Stimulated activated CD8-positive, alpha-beta memory T cell treated with anti-CD3 and anti-CD28 coated beads, Interleukin-4, amount 100 ng/mL, for 24 hours (primary cell): ENCODE measurements at places on chromosomes 5 and 9.

GRCh38 chr9:35579130-35579529 is 25.9 kb upstream of the TESK1 start:
- no peak for DNase-seq

GRCh38 chr5:173246511-173246910 is 11.5 kb upstream of the NKX2-5 start:
- no peak for DNase-seq

GRCh38 chr9:99868845-99869244 is 37.6 kb upstream of the STX17 start:
- DNase-seq: no peak

GRCh38 chr9:100586093-100586492 is 8.2 kb downstream of the CAVIN4 start:
- DNase-seq: no peak

- no peak for DNase-seq
These were observed 415.8 kb downstream of the ACTL7B start for GRCh38 chr9:108439947-108440346.

DNA sequence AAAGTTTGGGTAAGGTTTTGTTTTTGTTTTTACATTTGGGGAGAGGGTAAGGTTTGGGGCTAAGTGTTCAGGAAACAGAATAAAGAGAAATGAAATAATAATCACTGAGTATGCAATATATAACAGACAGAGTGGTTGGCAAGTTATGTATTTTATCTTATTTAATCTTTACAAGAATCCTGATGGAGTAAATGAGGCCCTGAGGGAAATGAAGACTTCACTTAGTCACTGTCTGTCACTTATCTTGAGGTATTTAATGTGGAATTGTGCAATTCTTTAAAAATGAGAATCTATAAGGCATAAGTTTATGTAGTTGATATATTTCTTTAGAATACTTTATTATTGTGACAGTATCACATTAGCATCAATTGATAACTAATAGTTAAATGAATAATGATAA is 48.1 kb downstream of the TEK start:
- no peak for DNase-seq

GRCh38 chr9:19162956-19163355 is 35.7 kb upstream of the PLIN2 start:
- no peak for DNase-seq

- no peak for DNase-seq
These were observed 22.8 kb upstream of the FOXB2 start for GRCh38 chr9:76996700-76997099.

DNA sequence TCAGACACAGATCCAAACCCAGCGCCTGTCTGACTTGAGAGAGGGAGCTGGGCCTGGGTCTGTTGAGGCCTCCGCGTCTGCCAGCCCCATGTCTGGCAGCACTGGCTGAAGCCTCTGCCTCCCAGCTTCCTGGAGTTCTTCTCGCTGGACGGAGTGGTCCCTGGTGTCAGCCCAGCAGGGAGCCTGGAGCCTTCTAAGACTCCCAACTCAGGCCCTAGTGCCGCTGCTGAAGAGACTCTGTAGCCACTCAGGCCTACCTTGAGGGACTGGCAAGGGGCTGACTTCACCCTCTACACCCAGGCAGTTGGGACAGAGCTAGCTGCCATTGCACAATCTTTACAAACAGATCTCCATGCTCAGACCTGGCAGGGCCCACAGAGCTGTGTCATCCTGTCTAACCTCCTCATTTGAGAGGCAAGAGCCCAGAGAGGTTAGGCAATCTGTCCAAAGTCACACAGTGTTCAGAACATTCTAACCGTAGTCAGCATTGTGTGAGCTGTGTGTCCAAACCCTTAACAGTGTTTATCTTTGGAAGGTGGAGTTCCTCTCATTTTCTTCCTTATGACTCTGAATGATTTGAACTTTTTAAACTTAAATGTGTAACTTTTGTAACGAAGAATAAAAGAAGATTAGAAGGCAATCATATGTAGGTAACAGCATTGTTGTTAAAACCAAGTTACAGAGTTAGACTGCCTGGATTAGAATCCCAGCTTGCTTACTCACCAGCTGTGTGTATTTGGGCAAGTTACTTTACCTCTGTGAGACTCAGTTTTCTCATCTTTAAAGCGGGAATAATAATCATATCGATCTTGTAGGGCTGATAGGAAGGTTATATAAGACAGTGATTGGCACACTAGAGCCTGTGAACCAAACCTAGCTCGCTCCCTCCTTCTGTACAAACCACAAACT is 4.6 kb upstream of the DUSP1 start:
- no peak for DNase-seq

GRCh38 chr5:136082390-136083193 is 50.1 kb upstream of the SMAD5 start:
- peak; percentile 24 for DNase-seq

DNA sequence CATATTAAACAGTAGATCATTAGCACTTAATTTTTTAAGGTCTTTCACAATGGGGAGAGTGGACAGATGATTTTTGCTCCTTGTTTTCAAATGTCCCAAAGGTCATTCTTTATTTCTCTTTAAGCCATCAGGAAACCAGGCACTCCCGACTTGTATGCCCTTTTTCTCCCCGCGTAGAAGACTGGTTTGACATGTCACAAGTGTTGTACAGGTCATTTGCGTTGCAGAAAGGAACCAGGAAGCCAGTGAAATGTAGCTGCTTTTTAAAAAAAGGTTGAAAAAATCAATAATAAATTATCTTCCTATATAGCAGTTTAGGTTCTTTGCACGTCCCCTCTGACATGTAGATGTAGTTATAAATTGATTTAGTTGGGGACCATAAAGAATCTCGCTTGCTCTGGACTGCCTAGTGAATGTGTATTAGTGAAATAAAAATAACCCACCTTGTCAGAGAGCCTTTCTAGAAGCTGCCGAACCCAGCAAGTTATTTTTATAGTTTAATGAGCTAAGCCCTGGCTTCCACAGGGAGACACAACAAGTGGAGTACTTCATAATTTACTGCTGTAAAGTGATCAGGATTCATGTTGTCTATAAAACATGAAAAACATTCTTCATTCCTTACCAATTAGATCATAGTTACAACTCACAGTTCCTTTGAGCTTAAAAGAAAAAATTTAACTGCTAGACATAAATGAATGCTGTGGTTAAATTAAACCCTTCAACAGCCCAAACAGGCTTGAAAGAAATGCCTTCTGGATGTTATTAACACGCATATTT is 404.6 kb downstream of the CSNK1G3 start:
- no peak for DNase-seq

DNA sequence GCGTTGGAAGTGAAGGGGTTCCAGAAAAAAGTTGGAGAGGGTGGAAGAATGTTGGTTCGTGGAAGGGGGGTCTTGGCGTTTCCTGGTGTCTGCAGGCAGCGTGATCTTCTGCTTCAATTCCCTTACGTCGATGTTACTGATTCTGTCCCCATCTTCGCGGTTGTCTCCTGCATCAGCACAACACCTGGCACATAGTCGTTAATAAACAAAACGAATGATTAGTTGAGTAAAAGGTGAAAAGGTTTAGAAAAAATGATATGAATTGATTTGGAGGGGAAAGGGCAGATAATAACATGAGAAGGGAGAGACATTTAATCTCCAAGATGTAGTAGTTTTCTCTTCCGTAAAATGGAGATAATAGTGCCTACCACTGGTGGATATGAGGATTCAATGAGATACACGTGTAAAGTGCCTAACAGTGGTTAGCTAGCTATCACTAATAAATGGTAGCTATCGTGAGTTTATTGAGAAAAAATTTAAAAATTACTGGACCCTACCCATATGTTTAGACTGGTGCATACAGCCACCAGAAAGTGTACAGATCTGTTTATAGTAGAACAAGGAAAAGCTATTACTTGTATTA is 556 bp downstream of the MTREX start:
- no peak for DNase-seq

GRCh38 chr9:126480813-126481212 is 132.9 kb upstream of the LMX1B start:
- DNase-seq: no peak

GRCh38 chr5:79474367-79475151 is 39.4 kb downstream of the HOMER1 start:
- DNase-seq: no peak

GRCh38 chr9:18825656-18826170 is 207.3 kb downstream of the SAXO1 start:
- DNase-seq: no peak

DNA sequence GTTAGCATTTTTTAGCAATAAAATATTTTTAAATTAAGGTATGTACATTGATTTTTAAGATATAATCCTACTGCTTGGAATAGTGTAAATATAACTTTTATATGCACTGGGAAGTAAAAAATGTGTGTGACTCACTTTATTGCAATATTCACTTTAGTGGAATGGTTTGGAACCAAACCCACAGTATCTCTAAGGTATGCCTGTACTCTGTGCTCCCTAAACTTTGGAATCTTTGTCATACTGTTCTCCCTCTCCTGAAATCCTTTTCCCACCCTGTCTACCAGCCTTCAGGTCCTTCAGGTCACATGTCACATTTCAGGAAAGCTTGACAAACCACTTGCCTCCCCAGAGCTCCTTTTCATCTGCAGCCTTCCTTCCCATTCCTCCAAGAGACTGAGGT is 308.7 kb downstream of the SPOCK1 start:
- no peak for DNase-seq

GRCh38 chr9:126886034-126886822 is 25.8 kb downstream of the ZBTB34 start:
- no peak for DNase-seq

DNA sequence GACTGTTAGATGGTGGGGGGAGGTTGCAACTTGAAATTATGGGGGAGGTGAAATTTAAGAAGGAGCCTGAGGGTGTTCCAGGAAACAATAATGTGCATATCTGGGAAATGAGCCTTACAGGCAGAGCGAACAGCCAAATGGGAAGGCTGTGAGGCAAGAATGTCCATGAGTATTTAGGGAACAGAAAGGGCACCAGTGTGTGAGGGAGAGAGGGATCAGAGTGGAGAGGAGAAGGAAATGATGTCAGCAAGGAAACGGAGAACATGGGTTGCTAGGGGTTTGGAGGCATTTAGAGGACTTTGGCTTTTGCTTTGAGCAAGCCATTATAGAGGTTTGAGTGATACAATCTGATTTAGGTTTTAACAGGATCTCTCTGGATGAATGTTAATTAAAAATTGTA is 285.4 kb downstream of the TLE4 start:
- DNase-seq: no peak

DNA sequence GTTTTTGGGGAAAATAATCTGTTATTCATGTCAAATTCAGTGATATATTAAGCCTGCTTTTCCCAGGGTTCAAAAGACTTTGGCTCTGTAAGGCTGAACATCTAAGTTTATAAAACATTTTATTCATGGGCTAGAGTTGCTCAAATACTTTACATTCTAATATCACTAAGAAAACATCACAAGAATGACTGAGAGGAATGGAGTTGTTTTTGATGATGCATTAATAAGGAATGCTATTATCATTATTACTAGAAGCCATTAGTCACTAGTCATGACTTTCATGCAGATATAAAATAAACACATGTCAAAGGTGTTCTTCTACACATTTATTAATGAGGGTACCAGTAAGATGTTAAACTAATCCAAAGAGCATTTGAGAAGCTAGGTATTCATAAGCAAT is 185.5 kb upstream of the KCNN2 start:
- no peak for DNase-seq

GRCh38 chr9:112037281-112038016 is 137.6 kb downstream of the SUSD1 start:
- peak; percentile 33 for DNase-seq

- no peak for DNase-seq
These were observed 125.8 kb upstream of the ZNF366 start for GRCh38 chr5:72633041-72633445.

GRCh38 chr5:105806596-105806995 is 1864.1 kb downstream of the EFNA5 start:
- no peak for DNase-seq

DNA sequence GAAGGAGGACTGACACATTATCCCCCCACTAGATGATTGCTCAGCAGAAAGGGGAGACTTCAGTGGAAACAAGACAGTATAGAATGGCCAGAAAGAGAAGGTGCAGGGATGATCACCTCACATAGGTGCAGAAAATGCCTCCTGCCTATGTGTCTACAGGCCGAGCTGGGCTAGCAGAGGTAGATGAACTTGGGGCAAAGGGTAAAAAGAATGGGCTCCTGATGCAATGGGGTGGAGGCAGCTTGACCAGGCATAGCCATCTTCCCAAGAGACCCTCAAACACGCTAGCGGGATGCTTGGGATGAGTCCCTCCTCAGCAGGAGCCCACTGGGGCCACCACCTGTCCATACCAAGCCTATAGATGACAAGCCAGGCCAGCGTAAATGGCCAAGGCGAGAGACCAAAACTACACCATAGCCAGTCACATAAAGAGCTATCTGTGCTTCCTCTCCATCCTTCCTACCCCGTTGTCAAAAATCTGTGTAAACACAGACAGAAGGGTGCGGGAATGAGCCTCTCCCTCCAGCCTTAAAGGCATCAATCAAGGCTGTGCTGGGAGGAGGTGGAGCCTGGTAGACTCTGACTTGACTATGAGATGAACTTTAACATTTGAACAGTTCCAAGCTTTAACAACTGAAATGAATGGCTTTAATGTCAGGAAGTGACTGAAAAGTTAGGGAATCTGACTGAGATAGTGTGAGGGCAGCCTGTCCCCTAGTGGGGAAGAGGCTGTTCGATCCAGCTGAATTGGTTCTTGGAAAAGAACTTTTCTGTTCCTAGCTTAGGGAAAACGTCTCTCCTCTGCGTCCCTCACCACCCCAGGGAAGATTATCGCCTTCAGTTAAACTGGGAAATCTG is 10.4 kb downstream of the C9orf152 start:
- DNase-seq: no peak

DNA sequence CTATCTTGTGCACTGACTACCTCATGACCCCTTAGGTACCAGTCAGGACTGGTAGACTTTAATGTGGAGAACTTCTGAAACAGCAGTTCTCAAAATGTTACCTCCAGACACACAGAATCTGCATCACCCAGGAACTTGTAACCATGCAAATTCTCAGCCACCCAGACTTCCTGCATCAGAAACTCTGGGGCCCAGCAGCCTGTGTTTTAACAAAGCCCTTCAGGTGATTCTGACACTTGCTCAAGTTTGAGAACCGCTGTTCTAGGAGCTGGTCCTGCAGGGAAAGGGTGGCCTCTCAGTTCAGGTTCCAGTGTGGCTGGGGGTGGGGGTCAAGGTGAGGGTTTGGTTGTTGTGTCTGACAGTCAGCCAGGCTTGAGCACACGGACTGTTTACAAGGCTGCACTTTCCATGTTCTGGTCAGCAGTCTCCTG is 28.4 kb downstream of the ZFP62 start:
- no peak for DNase-seq

DNA sequence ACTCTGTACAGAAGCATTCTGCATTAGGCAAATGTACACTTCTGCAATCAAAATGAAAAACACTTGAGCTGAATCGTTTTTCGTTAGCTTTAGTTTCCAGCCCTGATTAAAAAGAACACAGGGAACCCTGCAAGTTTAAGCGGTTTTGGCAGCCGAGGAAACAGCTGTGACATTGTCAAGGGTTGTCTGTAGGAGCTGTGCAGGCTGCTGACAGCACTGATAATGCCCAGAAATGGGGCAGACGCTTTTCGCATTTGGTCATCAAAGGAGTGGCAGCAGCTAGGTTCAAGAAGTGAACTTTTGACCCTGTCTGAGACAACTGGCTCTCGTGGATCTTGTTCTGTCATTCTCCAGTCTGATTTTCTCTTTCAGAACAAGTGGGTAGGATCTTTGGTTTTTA is 165.6 kb upstream of the CCDC152 start:
- DNase-seq: no peak

GRCh38 chr9:35162605-35163315 is 951 bp downstream of the UNC13B start:
- no peak for DNase-seq
